Fibroblast of lung (primary cell): ENCODE measurements at places on chromosomes 1 and 21.

GRCh38 chr21:33231526-33231925, 1.8 kb downstream of the IFNAR2 start:
- DNase-seq: no peak

- no peak for DNase-seq
Measured at GRCh38 chr21:24989516-24989915, 617.8 kb downstream of the MRPL39 start.

- DNase-seq: no peak
Measured at GRCh38 chr1:51729824-51730301, 113.0 kb downstream of the OSBPL9 start.

DNA sequence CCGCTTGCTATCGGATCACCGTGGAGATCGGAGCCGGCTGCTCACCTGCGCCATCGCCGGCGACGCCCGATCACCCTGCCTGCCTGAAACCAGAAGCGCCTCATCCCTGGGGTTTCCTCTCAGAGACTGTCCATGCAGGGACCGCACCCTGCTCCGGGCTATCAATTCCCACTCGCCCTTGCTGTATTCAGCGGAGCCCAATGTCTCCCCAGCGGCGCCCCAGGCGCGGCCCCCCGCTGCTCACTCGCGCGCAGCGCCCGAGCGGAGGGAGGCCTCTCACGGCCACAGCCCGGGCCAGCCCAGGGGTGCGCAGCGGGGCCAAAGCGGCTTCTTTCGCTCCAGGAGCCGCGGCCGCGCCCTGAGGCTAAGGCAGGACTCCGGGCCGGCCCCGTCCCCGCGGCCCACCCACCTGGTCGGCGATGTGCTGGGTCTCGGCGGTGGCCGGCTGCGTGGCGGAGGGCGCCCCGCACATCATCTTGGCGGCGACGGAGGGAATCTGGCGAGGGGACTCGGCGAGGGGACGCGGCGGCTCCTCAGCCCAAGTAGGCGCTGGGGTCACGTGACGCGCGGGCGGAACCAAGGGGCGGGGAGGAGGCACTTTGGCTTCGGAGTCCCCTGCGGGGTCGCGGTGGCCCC, at the start of gene CSTB:
TSS of gene CSTB (minus strand) at position 514 of the 636 bp plus-strand sequence. CDS start at position 475, 39 bp downstream.
- DNase-seq: peak; percentile 50

DNA sequence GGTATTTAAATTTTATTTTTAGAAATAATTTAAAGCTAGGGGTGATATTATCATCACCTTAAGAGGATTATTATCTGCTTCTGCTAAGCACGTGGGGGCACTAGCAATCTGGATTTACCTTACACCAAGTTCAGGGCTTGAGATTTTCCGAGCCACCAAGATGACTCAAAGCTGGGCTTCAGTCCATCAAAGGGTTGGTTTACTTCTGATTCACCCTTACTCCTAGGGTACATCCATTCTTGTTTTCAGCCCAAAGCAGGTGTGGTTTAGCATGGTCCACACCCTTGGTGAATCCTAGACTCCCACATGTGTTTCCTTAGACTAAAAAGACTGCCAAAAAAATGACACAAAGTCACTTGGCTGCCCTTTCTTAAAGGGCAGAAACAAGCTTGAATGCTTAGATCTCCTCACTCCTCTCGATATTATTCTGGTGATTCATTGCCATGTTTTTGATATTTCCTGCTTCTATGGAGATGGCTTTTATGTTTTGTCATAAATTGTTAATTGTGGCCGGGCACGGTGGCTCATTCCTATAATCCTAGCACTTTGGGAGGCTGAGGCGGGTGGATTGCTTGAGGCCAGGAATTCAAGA, 9.8 kb upstream of the PRSS38 start:
- peak; percentile 88 for DNase-seq

GRCh38 chr1:184622136-184622823, 132.4 kb downstream of the EDEM3 start:
- DNase-seq: peak; percentile 69

DNA sequence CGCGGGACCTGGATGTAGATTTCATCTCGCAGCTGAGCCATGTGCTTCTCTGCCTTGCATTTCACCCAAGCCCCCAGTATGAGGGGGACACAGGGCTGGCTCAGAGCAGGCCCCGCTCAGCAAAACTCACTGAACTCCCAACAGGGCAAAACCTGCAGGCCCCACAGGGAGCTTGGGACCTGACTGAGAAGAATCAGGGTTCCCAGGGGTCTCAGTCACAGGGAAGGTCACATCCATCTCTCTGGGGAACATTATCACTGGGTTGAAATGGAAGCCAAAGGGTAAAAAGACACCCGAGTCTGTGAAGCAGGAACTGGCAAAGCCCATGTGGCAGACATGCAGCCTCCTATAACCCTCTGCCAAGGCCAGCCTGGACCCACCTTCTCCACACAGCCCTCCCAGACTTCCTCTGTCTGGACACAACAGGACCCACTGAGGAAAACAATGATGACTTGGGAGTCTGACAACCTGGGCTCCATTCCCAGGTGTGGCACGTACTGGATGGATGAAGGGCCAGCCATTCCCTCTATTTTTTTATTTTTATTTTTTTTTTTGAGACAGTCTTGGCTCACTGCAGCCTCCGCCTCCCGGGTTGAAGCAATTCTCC, 11.7 kb downstream of the HSPG2 start:
- no peak for DNase-seq

DNA sequence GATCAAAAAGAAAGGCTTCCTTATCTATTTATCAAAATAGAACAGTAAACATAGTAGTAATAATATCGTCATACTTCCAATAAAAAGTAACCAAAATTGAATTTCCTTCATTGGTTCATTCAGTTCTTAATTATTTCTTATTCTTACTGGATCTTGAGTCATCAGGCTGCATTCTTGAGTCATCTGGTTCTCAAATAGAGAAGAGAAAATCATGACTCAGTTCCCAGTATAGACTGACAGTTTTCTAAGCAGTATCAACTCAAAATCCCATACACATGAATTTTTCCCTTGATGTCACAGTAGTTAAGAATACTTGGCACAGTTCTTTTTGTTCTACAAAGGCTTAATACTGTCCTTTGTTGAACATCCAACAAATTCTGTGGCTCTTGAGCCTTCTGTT, 626.9 kb upstream of the ADGRL4 start:
- DNase-seq: peak; percentile 88

- DNase-seq: peak; percentile 13
Measured at GRCh38 chr1:46401154-46401913, 7.2 kb downstream of the FAAH start.

GRCh38 chr1:52602856-52603600, 857 bp downstream of the GPX7 start:
- peak; percentile 44 for DNase-seq

GRCh38 chr1:61518670-61519400, 206.1 kb downstream of the TM2D1 start:
- DNase-seq: peak; percentile 6

- DNase-seq: no peak
Measured at GRCh38 chr1:108557296-108557695, 2.6 kb upstream of the EEIG2 start.
